ENCODE measurements at places on chromosomes 16 and 17. TPM values are rescaled to one million over a fixed set of nuclear protein-coding genes. Genes with fewer than 3 reads are reported as not detected.

Gene SLC22A31
- total RNA-seq: not detected

Gene RFWD3
- 33.7 TPM for total RNA-seq

Gene ANKRD40CL
- total RNA-seq: not detected

Gene SPATA22
- not detected for total RNA-seq

Gene TBC1D26
- total RNA-seq: not detected

Gene EFCAB13
- total RNA-seq: 1.1 TPM

Gene LGALS9C
- not detected for total RNA-seq

Gene ABI3
- total RNA-seq: not detected

Gene OR1A1
- not detected for total RNA-seq

Gene OMG
- 0.16 TPM for total RNA-seq

Gene CIBAR2
- not detected for total RNA-seq

Gene AGRP
- total RNA-seq: not detected

Gene KRT20
- total RNA-seq: not detected

Gene E4F1
- 28.4 TPM for total RNA-seq

Gene C16orf90
- not detected for total RNA-seq

Gene PYCARD
- total RNA-seq: 0.47 TPM

Gene KRTAP3-2
- not detected for total RNA-seq

Gene SYCE1L
- total RNA-seq: 9.0 TPM

Gene CCL22
- total RNA-seq: not detected

Gene FSCN2
- total RNA-seq: not detected

Gene ZPBP2
- not detected for total RNA-seq

Gene KCNAB3
- total RNA-seq: 4.2 TPM

Gene COL1A1
- total RNA-seq: 3.4 TPM

Gene NXPH3
- total RNA-seq: not detected

Gene GP2
- not detected for total RNA-seq

Gene PDE6G
- not detected for total RNA-seq

Gene GFAP
- not detected for total RNA-seq

Gene MYL11
- total RNA-seq: 1.2 TPM

Gene PRAC1
- not detected for total RNA-seq

Gene NPIPA2
- 7.3 TPM for total RNA-seq

Gene BICDL2
- total RNA-seq: 0.23 TPM

Gene PYY
- total RNA-seq: not detected

Gene PRKCB
- not detected for total RNA-seq

Gene KRTAP4-9
- not detected for total RNA-seq

Gene SCGB1C2
- not detected for total RNA-seq

Gene PER1
- total RNA-seq: 190 TPM

Gene SULT1A2
- total RNA-seq: 0.76 TPM

Gene CACNG1
- total RNA-seq: not detected

Gene CCDC154
- 0.28 TPM for total RNA-seq

Gene SALL1
- total RNA-seq: not detected

Gene FASN
- total RNA-seq: 120 TPM

Gene EPN2
- 36.8 TPM for total RNA-seq

Gene C16orf89
- total RNA-seq: not detected

Data from MCF 10A (cell line).